ENCODE measurements at places on chromosomes 3 and 15.

- DNase-seq: no peak
These were observed 60.9 kb upstream of the ITGA11 start for GRCh38 chr15:68492855-68493254.

DNA sequence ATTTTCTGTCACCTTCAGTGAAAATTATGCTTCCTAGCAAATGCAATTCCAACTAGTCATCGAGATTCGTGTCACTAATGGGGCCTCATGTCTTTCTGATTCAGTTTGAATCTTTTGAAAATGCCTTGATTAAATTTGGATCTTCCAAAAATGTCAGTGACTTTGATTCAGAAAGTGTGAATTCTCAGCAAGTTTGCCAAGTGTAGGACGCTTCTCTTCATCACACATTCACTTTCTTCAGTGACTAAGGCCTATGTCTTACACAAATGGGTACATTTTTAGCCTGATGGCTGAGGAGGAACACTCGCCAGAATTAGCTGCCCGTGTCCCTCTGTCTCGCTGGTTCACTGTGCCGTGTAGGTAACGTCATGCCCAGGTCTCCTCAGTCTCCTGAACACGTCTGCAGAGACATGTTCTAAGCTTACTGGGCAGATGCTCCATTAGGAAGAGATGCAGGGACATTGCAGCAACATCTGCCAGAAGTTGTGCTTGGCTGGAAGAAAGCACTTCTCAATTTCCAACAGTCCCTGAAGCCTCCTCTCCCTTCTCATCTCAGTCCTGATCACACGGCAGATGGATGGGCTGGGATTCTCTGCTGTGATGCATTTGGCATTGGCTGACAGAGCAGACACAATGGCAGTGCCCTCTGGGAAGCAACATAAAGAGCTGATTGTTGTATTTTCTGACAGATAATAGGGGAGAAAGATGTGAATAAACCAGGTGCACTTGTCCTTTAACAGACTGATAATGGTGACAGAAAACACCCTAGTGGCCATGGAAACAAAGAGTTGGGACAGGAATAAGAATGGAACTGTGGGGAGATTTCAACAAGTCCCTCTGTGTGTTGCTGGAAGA is 29.1 kb upstream of the LYZL4 start:
- no peak for DNase-seq

- DNase-seq: no peak
These were observed 439.2 kb downstream of the CNTN6 start for GRCh38 chr3:1531981-1532380.

GRCh38 chr15:91946581-91947292 is 93.2 kb downstream of the SLCO3A1 start:
- DNase-seq: no peak

DNA sequence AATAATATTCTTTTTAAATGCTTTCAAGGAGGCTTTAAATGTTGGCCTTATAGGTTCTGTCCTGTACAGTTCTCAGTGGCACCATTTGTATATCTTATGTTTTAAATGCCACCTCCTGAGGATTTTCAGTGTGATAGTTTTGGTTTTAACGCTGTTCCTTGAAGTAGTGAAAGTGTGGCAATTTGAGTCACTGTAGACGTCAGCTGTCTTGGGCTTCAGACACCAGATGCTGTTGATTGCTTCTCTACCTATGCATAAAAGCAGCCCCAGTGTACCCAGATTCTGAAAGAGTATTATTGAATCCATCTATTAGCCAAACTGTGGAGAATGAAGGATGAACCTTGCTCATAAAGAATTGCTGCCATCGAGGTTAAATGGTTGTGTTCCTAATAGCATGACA is 316.8 kb upstream of the GBE1 start:
- no peak for DNase-seq

- DNase-seq: no peak
These were observed 21.2 kb downstream of the ZNF710 start for GRCh38 chr15:90022345-90022744.

DNA sequence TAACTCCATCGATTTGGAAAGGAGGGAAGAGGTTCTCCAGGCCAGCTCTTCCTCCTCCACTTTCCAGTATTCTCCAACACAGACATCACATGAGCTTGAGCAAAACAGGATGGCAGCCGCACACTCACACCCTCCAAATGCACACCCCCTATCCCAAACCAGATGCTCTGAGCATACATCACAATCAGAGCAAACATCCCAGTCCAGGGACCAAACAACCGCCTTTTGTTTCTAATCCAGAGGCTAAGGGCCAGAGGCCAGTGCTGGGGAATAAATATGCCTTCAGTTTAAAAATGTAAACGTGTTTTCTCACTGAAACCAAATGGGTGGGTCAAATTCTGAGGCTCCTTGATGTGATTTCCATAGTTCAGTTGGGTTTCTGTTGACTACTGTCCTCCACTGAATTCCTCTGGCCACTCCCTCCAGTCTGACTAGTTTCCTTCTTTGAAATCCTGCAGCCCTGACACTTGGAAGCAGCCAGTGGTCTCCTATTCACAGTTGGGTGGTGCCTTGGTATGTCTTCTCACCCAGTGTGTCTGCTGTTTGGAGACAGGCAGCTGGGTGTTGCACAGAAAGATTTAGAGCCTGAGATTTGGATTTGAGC is 19.2 kb upstream of the MFGE8 start:
- DNase-seq: no peak

- DNase-seq: no peak
These were observed 116.6 kb downstream of the CHDH start for GRCh38 chr3:53729618-53730017.

DNA sequence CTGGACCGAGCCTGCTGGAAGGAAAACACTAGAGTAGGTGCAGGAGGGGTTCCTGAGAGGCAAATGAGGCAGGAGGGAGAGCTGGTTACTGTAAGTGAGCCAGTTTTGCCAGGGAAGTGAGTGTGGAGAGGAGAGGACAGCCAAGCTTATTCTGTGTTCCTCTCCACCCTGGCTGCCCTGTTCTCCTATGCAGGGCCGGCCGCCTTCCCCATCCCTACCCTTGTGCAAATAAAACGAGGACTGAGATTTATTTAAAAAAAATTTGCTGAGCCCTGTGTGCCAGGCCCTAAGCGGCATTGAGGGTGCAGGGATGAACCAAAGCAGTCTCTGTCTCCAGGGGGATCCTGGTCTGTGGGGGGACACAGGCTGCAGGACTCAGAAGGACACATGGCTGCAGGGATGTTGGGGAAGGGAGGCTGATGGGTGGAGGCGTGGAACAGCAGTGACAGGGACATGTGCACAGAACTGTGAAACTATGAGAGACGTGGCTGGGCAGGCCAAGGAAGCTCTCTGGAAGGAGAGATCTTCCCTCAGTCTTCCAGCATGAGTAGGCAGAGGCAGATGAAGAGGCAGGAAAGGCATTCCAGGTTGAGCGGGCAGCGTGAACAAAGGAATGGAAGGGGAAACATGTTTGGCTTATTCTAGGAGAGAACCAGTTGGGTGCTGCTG is 12.1 kb downstream of the CORO2B start:
- DNase-seq: no peak

- no peak for DNase-seq
These were observed 23.4 kb downstream of the P2RY1 start for GRCh38 chr3:152858170-152858800.

DNA sequence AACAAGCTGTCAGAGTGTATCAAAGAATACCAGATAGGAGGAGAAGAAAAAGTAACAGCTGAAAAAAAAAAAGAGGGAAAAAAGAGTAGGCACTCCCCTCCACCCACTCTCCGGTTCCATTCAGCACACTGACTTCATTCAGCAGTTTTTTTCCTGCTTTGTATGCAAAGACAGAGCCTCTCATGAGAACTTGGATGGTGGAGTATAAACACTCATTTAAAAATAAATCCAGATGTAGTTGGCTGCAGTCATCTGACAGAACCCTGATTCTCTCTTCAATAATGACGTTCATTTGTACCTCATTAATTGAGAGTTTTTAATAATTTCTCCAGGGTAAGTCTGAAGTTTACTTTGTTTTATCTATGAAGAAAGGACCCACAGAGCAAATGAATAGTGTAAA is 81.0 kb downstream of the TMEM108 start:
- DNase-seq: no peak

- no peak for DNase-seq
These were observed 4.3 kb downstream of the PLEKHO2 start for GRCh38 chr15:64845831-64846595.

GRCh38 chr3:183340222-183340621 is 87.2 kb downstream of the B3GNT5 start:
- no peak for DNase-seq

- DNase-seq: no peak
These were observed 55.2 kb downstream of the NPTN start for GRCh38 chr15:73578026-73578425.
